NCI-H2081 (cell line): ENCODE measurements at places on chromosomes 5 and 9.

DNA sequence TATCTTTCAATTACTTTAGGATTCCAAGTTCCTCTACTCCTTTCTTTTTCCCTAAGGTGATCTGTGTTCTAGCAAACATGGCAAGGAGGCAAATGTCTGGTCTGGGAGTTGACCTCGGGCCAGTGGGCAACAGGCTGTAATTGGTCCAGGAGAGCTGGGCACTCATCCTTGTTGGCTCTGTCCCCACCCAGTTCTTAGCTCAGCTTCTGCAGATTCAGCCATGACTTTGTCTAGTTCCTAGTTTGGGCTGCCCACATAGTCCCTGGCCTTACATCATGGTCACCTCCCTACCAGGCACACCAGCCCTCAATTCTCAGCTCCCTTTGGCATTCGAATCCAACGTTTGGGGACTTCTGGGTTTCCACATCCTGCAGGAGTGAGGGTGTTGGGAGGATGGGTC, 92.1 kb upstream of the DAP start:
- DNase-seq: no peak

DNA sequence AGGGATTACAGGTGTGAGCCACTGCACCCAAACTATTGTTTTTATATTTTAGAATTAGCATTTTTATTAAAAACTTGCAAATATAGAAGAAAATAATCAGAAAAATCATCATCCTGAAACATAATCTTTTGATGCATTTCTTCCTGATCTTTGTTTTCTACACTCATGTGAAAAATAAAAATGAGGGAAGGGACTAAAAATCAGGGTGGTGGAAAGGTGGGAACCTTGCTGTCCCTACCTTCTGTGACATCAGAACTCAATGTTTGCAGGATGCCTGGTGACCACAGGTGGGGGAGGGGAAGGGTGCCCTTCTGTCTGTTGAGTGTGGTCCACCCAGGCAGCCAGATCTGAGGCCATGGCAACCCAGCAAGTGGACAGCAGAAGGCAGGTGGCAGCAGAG, at the start of gene SMIM23:
SMIM23 (plus strand) TSS at position 301 of the 400 bp plus-strand sequence; CDS start at position 356, 55 bp downstream.
- no peak for DNase-seq

- DNase-seq: peak; percentile 89
Observed at GRCh38 chr9:73869264-73869663, 627.9 kb upstream of the RORB start.

DNA sequence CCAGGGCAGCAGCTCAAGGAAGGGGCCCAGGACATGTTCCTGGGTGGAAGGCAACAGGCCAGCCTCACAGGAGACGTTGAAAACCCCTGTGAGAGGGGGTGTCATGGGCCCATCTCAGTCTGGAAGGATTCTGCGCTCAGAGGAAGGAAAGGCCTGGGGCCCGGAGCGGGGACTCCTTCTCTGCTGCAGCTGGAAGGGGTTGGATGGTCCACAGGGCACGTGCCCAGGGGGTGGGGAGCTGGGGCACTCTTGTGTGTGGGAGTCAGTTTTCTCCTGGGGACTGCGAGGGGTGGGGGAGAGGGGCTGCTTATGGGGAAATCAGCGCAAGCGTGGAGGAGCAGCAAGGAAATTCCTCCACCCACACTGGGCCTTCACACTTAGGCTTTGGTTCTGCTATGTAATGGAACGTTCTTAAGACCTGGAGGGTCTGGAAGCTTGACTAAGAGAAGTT, 2.9 kb upstream of the LPCAT1 start:
- no peak for DNase-seq

- DNase-seq: no peak
Observed at GRCh38 chr5:134070725-134071613, 43.5 kb upstream of the TCF7 start.

- DNase-seq: no peak
Observed at GRCh38 chr5:54176066-54176830, 134.1 kb downstream of the ARL15 start.
